IPS-NIHi11 (cell line): ENCODE measurements at places on chromosomes 2 and 18.

GRCh38 chr2:8489751-8490150, 192.1 kb upstream of the ID2 start:
- DNase-seq = no peak

DNA sequence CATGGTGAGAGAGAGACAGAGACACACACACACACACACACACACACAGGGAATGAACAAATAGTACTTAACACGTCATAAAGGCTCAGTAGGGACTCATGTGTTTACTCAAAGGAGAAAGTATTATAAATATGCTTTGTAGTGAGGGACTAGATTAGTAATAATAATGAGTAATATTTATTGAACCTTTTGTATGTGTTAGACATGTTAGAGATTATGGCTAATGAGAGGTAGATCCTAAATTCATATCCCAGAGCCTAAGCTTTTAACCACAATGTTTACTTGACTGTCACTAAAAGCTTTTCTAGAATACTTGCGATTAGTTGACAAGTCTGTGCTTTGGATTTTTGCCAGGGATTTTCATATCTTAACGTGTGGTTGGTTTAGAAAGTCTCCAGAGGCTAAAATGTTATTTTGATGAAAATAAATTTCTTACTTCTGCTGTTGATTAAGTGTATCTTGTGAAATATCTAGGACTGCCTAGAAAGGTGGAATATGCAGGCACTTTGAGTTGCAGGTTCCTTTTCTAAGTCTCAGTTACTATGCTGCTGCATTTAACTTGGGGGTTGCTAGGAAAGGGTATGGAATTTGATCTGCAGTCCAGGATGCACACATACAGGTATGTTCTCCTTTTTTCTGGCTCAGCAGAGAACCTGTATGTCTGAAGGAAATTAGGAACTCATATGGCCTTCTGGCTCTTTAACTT, 64.5 kb downstream of the UBR3 start:
- DNase-seq = no peak

DNA sequence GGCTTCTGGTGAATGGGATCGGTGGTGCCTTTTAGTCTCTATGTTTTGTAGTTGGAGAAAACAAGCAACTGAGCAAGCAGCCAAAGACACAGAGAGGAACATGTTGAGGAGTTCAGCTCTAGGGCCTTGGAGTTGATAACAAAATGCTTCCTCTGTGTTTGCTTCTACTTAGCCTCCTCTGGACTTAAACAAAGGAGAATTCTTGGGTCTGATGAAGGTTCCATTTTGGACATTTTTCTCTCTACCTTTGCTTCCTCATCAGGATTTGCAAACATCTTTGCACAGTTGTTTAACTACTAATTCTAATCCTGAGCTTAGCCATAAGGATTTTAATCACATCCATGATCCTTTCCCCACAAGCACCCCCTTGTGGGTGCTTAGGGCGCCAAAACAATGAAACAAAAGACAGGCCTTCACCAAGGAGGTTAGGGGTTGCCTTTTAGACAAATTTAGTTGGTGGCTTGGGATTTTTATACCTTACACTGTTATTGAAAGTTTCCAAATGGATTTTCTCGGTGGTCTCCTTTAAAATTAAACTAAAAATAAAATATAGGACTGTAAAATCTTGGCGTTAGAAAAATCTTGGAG, 148.5 kb upstream of the SATB2 start:
- DNase-seq = peak; percentile 43

DNA sequence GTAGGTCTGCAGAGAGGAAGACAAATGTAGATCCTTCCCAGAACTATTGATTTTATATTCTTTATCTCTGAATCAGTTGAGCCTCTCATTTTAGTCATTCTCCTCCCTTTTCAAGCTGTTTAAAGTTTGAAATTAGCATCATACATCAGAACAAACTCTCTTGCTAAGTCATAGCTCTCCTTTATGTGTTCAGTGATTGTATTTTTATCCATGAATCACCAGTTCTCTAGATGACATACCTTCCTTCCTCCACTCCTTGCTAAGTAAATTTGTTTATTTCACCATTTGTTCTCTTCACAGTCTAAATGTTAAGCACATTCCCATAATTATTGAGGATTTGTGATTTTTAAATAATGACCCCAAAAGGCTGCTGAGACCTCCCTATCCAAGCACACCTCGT, 63.5 kb upstream of the RAPGEF4 start:
- no peak for DNase-seq

- no peak for DNase-seq
These were observed 47.7 kb downstream of the HIBCH start for GRCh38 chr2:190271783-190272456.

DNA sequence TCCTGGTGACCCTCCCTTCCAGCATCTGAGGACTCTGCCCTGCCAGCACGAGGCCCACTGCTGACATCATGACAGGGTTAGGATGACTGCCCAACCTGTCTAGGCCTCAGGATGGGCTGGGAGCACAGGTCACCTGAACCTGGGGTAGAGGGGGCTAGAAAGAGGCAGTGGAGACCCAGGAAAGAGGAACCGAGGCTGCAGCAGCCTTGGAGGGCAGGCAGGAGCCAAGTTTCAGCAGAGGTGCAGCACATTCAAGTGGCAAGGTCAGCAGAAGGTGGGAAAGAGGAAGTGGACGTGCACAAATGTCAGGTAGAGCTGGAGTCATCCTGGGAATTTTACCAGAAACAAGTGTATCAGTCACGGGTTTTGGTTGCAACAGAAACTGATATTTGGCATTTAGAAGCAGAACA, 13.6 kb upstream of the RAB10 start:
- no peak for DNase-seq
